Muscle of back (tissue), 13 donors: ENCODE measurements at places on chromosomes 7 and 10.
A peak's percentile ranks its signal among the peaks of the same experiment; 100 is the strongest.

DNA sequence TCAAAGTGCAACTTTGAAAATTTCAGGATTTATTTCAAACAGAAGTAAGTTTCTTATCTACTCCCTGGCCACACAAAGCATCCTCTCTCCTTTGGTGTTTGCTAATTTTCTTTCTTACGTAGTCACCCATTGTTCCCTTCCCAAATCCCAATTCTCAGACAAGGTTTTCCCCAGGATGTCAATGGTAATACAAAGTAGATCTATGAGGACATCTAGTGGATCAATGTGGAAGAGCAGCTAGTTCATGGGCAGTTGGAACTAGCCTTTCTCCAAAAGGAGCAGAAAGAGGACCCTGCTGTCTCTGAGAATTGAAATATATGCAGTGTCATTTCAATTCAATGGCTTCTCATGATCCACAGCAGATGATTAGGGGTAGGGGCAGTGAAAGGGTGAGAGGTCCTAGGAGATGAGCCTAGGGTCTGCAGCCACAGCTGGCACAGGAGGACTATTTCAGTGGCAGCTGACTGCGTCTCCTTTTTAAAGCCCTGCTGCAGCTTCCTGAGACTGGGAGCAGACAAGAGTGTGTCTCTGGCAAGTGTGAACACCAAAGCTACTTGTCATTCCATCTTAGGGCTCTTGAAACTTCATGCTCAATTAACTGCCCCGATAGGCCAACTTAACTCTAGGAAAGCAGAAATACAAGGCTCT lies 632.6 kb downstream of the KCNMA1 start:
- DNase-seq: peak; percentile 91

- no peak for DNase-seq
Observed at GRCh38 chr10:2920637-2921036, 146.7 kb upstream of the PFKP start.

DNA sequence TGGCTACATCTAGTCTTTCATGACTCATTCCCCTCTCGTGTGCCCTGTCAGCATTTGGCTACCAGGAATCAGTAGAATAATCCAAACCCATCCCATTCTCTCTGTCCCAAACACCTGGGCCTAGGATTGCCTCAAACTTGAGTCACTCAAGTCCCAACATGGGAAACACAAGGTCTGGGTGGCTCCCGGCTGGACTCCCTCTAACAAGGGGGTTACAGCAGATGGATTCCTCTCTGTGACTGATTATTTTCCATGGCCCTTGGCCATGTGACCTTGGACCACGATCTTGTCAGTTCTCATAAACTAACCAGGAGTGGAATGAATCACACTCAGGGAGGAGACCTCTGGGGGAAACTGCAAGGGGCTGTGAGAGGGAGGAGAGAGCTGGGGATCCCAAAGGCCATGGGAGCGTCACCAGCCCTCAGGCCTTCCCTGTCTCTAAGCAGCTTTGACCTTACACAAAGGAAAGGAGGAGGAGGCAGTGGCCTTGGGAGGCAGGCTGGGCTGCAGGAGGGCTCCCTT lies 533.1 kb downstream of the KCNMA1 start:
- DNase-seq: peak; percentile 69

GRCh38 chr10:112288486-112288885 lies 5.3 kb downstream of the TECTB start:
- DNase-seq: no peak

DNA sequence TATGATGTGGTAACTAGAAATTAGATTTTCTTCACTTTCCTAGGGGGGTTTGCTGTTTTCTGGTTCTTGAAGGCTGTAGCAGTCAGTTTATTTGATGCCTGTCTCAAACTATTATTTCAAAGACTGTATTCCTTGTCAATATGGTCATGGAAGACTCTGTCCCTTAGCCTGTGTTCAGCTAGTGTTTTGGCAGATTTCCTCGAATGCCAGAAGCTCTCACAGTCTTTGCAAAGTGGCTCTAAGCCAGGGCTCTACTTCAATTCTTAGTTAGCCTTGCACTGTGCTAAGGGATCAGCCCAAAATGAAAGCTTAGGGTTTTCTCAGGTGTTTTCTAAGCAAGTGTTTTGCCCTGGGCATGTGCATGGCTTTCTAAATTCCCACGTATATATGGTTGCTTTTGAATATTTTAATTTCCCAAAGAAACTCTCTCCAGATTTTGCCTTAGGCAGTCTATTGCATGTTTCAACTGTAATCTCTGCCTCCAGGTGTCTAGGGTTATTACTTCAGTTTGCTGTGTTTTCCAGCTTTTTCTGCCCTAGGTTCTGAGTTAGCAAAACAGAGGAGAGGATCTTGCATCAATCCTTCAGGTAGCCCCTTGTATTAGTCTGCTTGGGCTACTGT lies 7.2 kb upstream of the C1GALT1 start:
- no peak for DNase-seq

GRCh38 chr10:3064423-3064822 lies 2.9 kb upstream of the PFKP start:
- DNase-seq: no peak

DNA sequence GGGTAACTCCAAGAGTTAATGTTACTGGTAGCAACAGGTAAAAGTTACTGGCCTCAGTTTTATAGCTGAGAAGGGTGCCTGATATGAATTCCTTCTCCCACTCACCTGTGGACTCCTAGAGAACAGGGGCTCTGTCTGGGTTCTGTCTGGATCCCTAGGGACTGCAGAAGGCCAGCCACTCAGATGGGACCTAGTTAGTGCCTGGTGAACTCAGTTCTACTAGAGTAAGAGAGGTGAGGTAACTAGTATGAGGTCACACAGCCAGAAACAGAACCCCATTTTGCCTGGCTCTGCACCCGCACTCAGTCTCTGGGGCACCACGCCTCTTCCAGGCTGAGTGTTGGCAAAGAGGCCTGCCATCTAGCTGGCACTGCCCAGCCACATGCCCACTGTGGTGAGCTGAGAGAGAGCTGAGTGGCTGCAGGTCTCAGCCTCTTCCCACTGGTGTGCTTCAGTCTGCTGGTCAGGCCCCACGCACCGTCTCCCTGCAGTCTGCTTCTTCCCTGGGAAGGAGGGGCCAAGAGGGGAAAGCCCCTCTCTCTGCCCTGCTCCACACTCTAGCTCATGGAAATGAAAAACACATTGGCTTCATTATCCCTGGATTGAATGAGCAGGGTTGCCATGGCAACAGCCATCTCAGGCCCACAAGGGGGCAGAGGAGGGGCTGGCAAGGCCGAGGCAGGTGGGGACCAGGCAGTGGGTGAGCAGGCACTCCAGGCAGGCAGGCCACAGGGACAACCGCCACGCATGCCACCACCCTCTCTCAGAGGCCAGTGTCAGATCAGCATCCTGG lies 110.6 kb downstream of the ZMIZ1 start:
- no peak for DNase-seq

GRCh38 chr10:66737241-66737640 lies 188.6 kb upstream of the LRRTM3 start:
- DNase-seq: no peak

- no peak for DNase-seq
Observed at GRCh38 chr10:15344876-15345285, 26.2 kb downstream of the FAM171A1 start.

DNA sequence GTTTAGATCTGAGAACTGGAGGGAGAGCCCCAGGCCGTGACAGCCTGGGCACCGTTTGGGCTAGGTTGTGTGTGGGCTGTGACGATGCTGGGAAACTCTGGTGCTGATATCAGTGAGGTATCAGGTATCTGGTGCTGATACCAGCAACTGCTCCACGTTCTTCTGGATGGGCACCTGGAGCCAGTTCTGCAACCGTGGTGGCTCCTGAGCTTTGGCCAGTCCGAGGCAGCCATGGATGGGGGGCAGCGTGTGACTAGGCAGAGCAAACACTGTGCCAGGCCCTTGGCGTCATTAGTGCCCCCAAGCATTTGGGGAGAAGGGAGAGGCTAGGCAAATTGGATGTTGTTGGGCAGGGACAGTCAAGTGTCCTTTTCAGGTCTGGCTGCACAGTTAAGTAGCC lies 57.9 kb downstream of the ZNF467 start:
- no peak for DNase-seq

DNA sequence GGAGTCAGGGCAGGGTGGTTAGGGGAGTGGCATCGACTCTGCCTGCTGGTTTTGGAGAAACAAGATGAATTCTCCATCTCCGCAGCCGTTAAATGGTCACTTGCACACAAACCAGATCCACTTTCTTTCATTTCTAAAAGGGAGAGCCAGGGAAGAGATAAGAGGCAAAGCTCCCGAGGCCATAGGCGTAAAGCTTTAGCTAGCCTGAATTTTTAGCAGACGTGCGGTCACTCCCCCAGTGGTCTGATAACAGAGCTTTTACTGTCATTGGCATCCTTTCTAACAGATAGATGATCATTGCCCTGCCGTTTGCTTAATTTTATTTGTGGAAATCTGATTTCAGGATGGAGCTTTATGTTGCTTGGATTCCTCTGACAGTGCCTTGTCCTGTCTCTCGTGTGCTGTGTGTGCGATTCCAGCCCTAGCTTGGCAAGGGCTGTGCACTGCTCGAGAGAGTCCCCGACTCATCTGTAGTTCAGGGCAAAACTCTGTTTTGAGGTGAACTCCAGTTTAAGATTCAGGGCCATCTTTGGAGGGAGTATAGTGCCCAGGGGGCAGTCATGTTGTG lies 62.5 kb downstream of the GATA3 start:
- DNase-seq: no peak

GRCh38 chr10:10911035-10911434 lies 106.6 kb upstream of the CELF2 start:
- no peak for DNase-seq

- no peak for DNase-seq
Observed at GRCh38 chr7:1113548-1113885, 25.6 kb downstream of the GPER1 start.
